ENCODE measurements at places on chromosomes 6 and 20. TPM values are rescaled to one million over a fixed set of nuclear protein-coding genes. Genes with fewer than 3 reads are reported as not detected.

DNA sequence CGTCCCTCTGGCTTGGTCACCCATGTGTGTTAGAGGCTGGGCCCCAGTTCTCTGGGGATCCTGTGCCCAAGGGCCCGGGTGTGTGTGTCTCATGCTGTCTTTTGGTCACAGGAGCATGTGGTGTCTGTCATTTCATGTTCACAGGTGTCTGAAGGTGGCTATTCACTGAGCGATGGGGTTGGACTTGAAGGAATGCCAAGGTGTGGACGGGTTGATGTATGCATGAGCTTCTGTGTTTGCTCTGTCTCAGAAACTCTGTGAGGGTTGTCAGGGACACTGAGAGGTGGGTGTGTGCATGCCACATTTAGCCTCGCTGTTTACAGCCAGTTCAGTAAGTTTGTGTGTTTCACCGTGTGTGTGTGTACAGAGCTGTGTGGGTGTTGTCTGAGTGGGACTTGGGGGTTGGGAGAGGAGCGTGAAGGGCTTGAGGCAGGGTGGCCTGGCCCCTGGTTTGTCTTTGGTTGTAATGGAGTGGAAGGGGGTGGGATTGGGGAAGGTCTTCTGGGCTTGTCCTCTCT, 1.2 kb downstream of the DDR1 start:
- H3K27me3 ChIP-seq: no peaks in the 10 kb centered on the region
- H3K27ac ChIP-seq: no peak overlapping the region
- no peaks in the 10 kb centered on the region for H3K36me3 ChIP-seq
- no peaks in the 10 kb centered on the region for H3K4me1 ChIP-seq
- H3K4me3 ChIP-seq: no peak overlapping the region
- DNase-seq: peak; percentile 45

- H3K4me3 ChIP-seq: no peak overlapping the region
- H3K36me3 ChIP-seq: no peaks in the 10 kb centered on the region
- DNase-seq: no peak
- H3K27ac ChIP-seq: no peak overlapping the region
Observed at GRCh38 chr20:7432612-7433011, 507.6 kb downstream of the HAO1 start.

DNA sequence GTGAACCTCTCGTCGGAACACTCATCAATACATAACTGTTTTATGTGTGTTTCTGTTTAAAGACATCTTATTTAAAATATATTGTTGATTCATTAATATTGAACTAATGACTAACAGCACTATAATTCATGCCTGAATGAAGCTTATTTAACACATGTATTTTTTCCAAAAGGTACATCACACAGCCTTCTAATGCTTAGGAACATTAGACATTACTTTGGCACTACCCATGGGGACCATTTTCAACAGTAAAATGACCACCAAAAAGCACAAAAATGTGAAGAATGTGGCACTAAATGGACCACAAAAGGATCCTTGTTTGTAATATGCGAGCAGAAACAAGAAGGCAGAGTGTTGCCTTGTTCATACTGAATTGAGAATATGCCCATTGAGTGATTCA, 109.2 kb downstream of the CEP57L1 start:
- DNase-seq: no peak
- H3K4me1 ChIP-seq: no peaks in the 10 kb centered on the region
- no peaks in the 10 kb centered on the region for H3K36me3 ChIP-seq
- no peak overlapping the region for H3K27ac ChIP-seq
- H3K4me3 ChIP-seq: no peak overlapping the region

- no peaks in the 10 kb centered on the region for H3K4me1 ChIP-seq
- no peak for DNase-seq
- H3K27me3 ChIP-seq: no peaks in the 10 kb centered on the region
- no peak overlapping the region for H3K27ac ChIP-seq
Observed at GRCh38 chr20:32967961-32968457, 36.2 kb downstream of the SUN5 start.

GRCh38 chr6:122953766-122954165, 42.3 kb upstream of the CLVS2 start:
- H3K4me3 ChIP-seq: no peak overlapping the region
- no peaks in the 10 kb centered on the region for H3K4me1 ChIP-seq
- no peaks in the 10 kb centered on the region for H3K27me3 ChIP-seq
- no peak overlapping the region for H3K27ac ChIP-seq
- H3K36me3 ChIP-seq: no peaks in the 10 kb centered on the region

GRCh38 chr6:53326372-53327016, 22.3 kb downstream of the ELOVL5 start:
- H3K27ac ChIP-seq: no peak overlapping the region
- DNase-seq: peak; percentile 58
- peaks cover 17% of the 10 kb centered on the region for H3K4me1 ChIP-seq
- no peaks in the 10 kb centered on the region for H3K27me3 ChIP-seq
- no peaks in the 10 kb centered on the region for H3K36me3 ChIP-seq

GRCh38 chr20:47664068-47664437, 121.2 kb downstream of the SULF2 start:
- DNase-seq: no peak
- H3K36me3 ChIP-seq: no peaks in the 10 kb centered on the region
- H3K4me3 ChIP-seq: no peak overlapping the region
- no peak overlapping the region for H3K27ac ChIP-seq
- H3K27me3 ChIP-seq: no peaks in the 10 kb centered on the region
- no peaks in the 10 kb centered on the region for H3K4me1 ChIP-seq

DNA sequence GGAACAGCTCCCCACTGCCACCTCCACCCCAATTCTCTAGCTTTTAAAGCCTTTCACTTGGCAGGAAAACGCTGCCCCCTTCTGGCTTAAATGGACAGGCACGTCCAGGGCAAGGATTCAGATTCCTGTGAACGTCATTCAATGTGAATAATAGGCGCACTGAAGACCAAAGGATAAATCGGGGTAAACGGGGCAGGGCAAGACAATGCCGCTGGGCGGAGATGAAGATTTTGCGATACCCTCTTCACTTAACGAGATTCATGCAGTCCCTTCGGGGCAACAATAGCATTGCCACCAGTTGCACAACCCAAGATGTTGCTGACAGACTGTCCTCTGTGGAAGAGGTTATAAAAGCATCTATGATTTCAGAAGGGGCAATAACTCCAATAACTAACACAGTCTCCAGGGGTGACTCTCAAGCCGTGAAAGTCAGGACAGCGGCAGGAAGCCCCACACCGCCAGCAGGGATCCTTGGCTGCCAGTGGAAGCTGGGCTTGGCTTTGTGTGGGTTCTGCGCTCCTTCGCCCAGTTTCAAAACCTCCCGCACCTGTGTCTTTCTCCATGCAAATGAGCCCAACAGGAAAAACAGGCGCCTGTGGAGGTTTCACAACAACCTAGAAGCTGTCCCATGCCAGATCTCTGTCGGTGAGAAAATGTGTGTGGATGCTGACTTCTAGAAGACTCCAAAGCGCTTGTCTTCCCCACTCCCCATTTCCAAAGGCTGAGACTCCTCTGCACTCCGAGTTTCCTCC, 291.8 kb downstream of the BMP7 start:
- no peaks in the 10 kb centered on the region for H3K4me1 ChIP-seq
- no peak for DNase-seq
- H3K36me3 ChIP-seq: no peaks in the 10 kb centered on the region
- no peak overlapping the region for H3K27ac ChIP-seq
- H3K4me3 ChIP-seq: no peak overlapping the region

DNA sequence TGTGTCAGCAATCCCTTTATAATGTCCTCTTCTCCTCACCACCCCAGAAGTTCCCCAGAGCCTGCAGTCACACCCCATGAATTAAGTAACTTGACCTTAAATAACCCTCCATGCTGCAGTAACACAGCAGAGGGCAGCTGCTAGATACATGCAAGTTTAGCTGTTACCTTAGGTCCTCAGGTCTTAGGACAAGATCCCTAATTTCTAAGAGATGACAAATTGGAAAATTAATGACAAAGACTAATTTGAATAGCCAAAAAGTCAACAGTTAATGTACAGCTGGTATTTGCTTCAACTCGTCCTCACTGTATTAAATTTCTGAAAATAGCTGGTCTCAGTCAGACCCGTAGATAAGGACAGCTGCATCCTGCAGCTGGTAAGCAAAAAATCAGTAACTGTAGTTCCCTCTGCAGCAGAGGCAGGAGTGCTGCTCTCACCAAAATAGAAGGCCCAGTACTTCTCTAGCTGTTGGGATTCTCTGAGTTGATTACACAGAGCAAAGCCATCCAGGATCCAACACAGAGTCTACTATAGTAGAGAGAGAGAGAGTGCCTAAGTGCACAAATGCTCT, 62.4 kb downstream of the TNFRSF21 start:
- no peaks in the 10 kb centered on the region for H3K36me3 ChIP-seq
- H3K4me1 ChIP-seq: no peaks in the 10 kb centered on the region
- no peak overlapping the region for H3K4me3 ChIP-seq

GRCh38 chr6:140653506-140653905, 1279.1 kb upstream of the CITED2 start:
- no peaks in the 10 kb centered on the region for H3K4me1 ChIP-seq
- no peaks in the 10 kb centered on the region for H3K27me3 ChIP-seq
- no peak for DNase-seq
- no peak overlapping the region for H3K4me3 ChIP-seq
- H3K27ac ChIP-seq: no peak overlapping the region

TRERF1 gene
- 0.29 TPM for total RNA-seq

XKR7 gene
- not detected for total RNA-seq

RIOK1 gene
- 4.6 TPM for total RNA-seq

NOP56 gene
- 40.2 TPM for total RNA-seq

CYP21A2 gene
- total RNA-seq: 60.7 TPM

FYN gene
- total RNA-seq: 24.6 TPM

OLIG3 gene
- total RNA-seq: not detected

CHRNA4 gene
- 4.6 TPM for total RNA-seq

All from right lobe of liver (tissue), 6 donors.